T-cell (primary cell): ENCODE measurements at places on chromosomes 6 and 20.
A peak's percentile ranks its signal among the peaks of the same experiment; 100 is the strongest.

DNA sequence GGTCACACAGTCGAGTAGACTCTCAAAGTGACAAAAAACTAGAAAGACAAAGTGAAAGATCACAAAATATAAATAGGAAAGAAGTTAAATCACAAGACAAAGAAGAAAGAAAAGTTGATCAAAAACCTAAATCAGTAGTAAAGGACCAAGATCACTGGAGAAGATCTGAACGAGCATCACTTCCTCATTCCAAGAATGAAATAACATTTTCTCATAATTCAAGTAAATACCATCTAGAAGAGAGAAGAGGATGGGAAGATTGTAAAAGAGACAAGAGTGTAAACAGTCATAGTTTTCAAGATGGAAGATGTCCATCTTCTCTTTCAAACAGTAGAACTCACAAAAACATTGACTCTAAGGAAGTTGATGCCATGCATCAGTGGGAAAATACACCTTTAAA, 31.6 kb upstream of the GJA10 start:
- no peak for DNase-seq

GRCh38 chr6:128882991-128883611, at the start of gene LAMA2:
LAMA2 (plus strand) TSS chr6:128883138; CDS start chr6:128883246, 108 bp downstream.
- DNase-seq: no peak

DNA sequence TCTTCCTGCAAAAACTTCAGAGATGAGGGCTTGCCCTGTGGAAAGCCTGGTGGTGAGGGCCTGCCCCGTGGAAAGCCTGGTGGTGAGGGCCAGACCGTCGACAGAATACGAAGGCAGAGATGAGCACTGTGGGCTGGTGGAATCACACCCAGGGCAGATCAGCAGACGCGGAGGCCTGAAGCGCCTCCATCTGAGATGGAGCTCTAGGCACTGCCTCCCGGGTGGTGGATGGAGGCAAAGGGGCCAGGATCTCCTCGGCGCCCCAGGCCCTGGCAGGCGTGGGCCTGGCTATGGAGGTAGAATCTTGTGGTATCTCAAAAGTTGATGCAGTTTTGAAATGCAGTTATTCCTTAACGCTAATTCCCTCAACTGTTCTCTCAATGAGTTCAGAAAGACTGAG, 104.8 kb downstream of the PSMB1 start:
- DNase-seq: no peak

DNA sequence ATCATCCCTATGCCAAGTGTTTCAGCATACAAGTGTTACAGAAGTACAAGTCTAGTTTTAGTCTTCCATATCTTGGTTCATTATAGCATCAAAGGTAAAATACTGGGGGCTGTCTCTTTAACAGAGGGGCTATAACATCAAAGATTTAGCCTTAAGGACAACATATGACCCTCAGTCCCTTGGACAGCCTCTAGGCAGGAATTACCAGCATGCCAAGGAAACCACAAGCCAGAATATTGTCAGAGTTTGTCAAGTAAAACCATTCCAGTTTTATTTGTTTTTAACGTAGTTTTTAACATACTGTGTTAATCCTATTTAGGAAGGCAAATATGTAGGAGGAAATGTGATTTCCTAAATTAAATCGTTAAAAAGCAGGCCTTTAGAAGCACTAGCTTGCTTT, 18.6 kb downstream of the ZKSCAN8 start:
- no peak for DNase-seq

DNA sequence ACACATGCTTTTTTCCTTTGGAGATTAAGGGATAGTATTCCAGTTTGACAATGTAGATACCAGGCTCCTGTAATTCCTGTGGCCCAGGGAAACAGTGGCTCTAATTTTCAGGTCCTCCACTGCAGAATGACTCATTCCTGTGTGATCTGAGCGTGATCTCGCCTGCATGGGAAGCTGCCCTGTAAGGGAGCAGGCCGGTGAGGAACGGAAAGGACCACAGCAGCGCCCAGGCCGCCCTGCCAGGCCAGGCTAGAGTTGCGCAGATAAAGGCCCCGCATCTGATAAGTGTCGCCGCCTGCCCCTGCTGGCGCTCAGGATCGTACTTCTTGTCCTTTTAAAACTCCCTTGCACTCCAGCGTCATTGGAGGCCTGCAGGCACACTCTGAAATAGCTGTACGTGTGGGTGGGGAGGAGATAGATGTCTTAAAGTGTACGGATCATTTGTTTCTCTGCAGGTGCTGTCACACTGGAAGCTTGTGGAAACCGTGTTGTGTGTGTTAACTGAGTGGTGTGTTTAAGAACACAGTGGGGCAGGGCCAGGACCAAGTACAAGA, 60.7 kb downstream of the SYNJ2 start:
- DNase-seq: no peak

GRCh38 chr6:135331002-135331401, 149.9 kb downstream of the MYB start:
- no peak for DNase-seq

DNA sequence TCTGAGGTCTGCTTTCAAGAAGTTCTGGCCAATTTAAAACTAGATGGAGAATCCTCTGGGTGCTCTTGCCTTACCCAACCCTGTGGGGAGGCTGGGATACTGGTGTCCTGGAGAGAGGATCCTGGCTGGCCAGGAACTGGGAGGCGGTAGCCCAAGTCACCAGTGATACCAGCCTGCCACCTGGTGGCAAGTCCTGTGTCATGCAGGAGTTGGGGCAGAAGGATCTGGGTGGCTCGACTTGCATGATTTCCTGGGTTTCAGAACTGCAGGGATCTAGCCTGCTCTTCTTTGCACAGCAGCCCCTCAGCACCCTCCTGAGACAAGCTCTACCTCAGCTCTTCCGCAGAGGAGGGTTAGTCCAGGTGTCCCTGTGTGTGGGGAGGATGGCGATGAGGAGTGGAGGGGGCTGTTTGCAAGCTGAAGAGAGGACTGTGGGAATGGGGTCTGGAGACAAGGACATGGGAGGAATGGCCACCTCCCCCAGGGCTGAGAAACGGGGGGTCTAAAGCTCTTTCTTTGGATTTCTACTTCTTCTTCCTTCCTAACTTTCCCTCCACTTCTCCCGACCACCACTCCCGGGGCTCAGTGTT, 4.2 kb downstream of the KCNK17 start:
- no peak for DNase-seq

GRCh38 chr6:169852504-169853195, 101.2 kb downstream of the ERMARD start:
- DNase-seq: no peak

- DNase-seq: no peak
These were observed 17.6 kb upstream of the PKHD1 start for GRCh38 chr6:52104979-52105378.

GRCh38 chr6:22153384-22154158, 143.3 kb downstream of the PRL start:
- no peak for DNase-seq

DNA sequence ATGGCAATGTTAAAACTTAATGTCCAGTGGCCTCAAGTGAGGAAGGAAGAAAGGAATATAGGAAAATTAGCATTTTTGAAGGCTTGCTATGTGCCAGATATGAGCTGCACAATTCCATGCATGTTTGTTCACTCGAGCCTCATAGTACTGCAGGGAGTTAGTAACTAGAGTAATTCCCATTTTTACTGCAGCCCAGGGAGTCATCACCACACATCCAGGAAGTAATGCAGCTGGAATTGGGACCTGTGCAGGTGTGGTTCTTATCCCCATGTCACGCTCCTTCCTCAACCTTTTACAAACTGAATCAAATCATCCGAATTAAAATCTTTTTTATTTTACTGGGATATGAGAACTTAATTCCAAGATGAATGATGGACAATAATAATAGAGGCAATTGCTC, 149.5 kb upstream of the MAFB start:
- DNase-seq: no peak

DNA sequence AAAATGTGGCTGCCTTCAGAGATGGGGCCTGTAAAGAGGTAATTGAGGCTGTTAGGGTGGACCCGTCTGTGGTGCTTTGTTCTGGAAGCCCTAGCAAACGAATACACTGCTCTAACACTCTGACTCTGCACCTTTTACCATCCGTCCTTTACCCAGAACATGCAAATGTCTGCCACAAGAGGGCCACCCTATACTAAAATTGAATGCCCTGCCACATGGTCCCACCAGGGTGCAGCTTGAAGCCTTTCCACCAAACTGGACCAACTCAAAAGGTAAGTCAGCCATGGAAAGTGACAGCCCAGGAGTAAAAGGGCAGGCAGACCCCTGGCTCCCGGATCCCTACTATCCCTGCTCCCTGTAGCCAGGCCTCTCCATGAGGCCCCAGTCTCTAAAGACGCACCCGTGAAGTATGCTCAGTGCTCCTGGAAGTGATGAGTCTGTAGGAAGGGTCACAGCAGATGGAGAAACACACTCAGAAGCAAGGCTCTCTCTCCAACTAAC, 5.8 kb upstream of the BFSP1 start:
- DNase-seq: peak; percentile 39

- DNase-seq: no peak
These were observed 260.9 kb upstream of the SOX4 start for GRCh38 chr6:21332660-21333059.

- DNase-seq: no peak
These were observed 26.8 kb upstream of the TBX18 start for GRCh38 chr6:84791233-84791632.

GRCh38 chr6:39053854-39054576, 5.4 kb downstream of the GLP1R start:
- DNase-seq: no peak

GRCh38 chr6:41167173-41167963, 4.5 kb upstream of the TREM2 start:
- no peak for DNase-seq

DNA sequence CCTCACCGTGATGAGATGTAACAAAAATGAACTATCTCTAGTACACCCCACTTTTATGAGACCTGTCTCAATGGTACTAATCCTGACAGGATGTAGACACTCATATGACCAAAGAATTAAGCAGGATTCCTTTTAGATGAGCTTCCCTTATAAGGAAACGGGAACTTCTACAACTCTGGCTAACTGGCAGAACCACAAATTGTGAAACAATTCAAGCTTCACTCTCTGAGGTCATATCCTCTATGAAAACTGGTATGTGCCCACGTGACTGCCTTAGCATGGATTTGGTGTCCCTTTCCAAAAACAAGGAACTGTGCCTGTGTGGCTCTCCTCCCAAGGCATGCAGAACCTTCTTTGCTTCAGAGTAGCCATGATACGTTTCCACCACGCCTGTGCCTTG, 14.1 kb upstream of the CPNE5 start:
- DNase-seq: no peak

DNA sequence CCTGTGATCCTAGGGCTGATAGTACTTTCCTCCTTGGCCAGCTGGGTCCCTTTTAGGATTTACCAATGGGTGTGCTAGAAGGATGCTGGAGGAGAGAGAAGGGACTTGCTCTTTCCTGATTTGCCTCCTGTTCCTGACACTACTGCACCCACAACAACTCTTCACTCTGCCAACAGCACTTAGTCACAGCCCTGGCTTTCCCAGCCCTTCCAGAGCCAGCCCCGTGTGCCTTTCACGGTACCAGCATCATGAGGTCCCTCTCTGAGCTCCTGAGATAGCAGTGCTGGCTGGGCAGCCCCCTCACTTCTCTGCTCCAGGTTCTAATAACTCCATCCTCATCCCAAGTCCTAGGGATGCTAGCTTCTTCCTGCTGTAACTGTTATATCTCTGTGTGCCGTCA, 80.9 kb downstream of the DNAH8 start:
- DNase-seq: no peak

GRCh38 chr20:48831718-48832404, 4.1 kb upstream of the PREX1 start:
- no peak for DNase-seq

GRCh38 chr6:1463275-1463674, 73.9 kb downstream of the FOXF2 start:
- DNase-seq: no peak

DNA sequence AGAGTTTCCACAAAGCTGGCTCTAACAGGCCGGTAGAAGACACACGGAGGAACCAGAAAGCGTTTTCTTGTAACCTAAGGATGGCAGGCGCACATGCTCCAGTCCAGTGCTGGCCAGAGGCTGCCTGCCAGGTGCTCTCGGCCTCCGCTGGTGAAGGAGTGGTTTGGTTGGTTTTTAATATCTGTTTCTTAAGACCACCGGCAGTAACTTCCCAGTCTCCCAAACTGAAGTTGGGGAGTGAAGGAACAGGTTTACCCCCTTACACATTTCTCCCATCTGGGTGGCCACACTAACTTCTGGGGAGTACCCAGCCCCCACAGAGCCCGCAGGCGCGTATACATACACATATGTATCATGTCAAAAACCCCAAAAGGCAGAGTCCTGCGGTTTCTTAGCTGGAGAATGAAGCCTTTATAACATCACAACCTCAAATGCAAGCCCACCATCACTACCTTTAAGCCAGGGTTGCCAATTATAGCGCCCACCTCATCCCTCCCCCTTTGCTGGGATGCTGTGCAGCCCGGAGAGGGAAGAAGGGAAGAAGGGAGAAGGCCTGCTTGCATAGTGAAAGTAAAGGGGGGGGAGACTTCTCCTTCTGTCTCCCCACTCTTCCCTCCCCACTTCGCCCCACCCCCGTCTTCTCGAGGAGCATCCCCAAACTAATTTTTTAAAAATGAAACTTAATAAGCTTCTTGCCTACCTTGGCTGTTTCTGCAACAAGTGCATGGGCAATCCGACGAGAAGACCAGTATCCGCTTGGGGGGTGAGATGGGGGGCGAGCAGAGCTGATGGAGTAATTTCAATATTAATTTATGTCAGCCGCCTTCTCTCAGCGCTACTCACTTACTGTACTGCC, 1.0 kb downstream of the TRERF1 start:
- no peak for DNase-seq

DNA sequence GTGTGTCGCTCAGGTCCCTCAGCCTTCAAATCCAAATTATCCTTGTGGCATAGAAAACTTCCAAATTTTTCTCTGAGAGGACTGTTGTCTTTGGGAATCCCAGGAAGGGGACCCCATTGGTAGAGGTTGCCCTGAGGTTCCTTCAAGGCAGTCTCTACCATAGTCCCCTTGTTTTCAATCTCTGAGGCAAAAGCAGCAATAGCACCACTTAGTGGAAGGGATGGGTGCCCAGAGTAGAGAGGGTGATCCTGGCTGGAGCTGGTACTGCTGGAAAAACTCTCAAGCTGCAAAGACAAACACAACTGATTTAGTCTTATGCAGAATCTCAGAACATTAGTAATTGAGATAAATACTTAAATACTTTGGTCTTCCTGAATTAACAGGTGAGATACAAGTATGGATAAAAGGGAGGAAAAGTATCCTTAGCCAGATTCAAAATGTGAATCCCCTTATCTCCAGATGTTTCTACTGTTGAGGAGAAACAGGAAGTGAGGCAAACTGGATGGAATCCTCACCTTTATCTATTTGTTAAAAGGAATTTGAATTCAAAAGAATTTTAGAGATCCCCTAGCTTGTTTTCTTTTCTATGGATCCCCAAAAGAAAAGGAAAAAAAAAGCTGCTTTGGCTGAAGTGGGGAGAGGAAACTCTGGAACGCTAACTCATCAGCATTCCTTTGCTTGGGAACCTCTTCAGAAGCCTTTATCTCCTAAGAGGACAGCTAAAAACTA, 13.4 kb downstream of the ZNF318 start:
- no peak for DNase-seq

- DNase-seq: no peak
These were observed 13.4 kb downstream of the HLA-DOB start for GRCh38 chr6:32803416-32803815.
